Left cardiac atrium (tissue), 4 donors: ENCODE measurements at places on chromosomes 3 and 15.

- no peak for DNase-seq
Observed at GRCh38 chr3:117814975-117815374, 1105.4 kb downstream of the TUSC7 start.

DNA sequence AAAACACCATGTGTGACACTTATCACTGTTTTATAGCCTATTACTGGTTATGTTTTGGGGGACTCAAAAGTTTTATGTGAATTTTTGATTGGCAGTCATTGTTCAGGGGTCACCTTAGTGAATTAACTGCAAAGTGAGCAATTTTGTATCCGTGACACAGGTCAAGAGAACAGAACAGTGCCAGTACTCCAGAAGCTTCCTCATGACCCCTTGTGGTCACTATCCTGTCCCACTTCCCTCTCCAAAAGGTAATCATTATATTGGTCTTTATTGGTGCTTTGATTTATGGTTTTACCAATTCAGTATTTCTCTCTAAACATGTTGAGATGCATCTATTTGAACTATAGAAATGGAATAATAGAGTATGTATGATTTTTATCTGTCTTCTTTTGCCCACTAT lies 107.1 kb downstream of the STT3B start:
- DNase-seq = no peak

GRCh38 chr3:134068429-134068828 lies 38.7 kb upstream of the SLCO2A1 start:
- no peak for DNase-seq

GRCh38 chr3:36969085-36969484 lies 23.8 kb downstream of the EPM2AIP1 start:
- no peak for DNase-seq

DNA sequence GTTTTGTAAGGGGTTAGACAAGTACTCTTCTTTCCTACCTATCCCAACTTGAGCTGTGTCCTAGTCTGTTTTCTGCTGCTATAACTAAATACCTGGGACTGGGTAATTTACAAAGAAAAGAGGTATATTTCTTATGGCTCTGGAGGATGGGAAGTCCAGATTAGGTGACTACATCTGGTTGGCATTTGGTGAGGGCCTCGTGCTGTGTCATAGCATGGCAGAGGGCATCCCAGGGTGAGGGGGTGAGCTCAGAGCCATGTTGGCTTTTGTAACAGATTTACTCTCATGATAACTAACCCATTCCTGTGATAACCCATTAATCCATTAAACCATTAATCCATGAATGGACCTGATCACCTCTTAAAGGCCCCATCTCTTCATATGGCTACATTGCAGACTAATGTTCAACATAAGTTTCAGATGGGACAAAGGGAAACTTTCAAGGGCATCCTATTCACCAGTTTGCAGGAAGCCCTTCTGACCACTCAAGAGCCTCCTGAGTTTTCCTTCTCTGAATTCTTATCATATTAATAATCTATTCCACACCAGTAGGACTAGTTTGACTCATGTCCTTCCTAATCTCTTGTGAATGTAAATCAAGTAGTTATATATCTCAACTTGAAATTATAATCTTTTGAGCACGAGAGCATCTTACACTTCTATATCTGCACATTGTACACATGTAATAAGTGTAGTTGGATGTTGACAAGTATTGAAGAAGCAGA lies 185.7 kb upstream of the ZPLD1 start:
- no peak for DNase-seq

DNA sequence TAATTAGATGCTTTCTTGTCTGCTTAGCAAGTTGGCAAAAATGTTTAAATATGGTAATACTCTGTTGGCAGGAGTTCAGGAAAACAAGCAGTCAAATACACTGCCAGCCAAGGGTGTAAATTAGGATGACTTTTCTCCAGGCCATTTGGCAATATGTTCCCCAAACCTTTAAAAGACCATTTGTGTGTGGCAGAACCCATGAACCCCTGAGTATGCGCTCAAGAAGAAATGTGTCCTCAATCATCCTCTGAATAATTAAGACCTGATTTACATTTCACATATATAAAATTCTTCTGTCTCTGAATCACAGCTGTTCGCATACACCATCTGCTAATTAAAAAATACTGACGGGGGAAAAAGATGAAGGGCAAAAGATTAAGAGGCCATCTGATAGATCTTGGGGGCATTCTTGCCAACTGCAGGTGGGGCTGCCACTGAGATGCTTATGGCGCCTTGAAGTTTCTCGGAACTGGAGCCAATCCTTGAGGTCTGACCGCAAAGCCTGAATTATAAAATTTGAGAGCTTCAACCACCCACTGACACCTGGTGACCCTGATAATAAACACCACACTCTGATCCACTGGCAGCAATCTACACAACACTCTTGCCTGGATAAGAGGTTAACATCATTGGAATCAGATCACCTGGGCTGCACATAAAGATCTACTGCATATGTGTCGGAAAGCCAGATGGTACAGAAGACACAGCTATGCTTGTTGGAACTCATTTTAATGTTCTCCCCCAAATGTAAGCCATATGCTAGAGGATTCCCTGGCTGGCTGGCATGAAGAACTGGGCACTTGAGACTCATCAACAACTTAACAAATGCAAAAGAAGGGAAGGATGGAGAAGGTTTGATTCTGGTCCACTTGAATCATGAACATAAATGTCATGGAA lies 190.6 kb downstream of the OSBPL10 start:
- no peak for DNase-seq

DNA sequence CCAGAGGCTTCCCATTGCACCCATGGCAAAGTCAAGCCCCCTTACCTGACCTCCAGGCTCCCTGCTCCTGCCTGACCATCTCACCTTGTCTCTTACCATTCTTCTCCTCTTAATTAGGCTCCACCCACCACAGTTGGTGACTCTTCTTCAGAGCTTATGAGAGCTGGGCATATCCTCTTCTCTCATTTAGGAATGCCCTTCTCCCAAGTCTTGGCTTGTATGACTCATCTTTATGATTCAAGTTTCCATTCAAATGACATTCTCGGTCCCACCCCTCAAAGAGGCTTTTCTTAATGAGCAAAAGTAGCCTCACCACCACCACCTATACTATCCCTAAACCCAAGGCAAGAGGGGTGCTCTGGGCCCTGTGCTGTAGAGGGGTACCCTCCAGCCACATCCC lies 55.3 kb upstream of the NUDT16 start:
- no peak for DNase-seq

GRCh38 chr3:125477701-125478100 lies 42.3 kb downstream of the SNX4 start:
- no peak for DNase-seq

DNA sequence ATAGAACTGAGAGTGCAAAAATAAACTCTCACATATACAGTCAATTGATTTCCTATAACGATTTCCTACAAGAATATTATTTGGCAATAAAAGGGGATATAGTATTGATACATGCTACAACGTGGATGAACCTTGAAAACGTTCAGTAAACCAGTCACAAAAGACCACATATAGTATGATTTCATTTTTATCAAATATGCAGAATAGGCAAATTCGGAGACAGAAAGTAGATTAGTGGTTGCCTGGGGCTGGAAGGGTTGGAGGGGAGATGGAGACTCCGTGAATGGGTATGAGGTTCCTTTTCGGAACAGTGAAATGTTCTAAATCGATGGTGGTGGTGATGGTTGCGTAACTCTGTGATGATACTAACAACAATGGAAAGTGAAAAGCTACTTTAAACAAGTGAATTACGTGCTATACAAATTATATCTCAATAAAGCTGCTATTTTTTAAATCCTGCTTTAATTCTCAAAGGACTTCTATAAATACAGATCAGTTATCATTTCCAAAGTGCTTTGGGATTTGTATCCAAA lies 6.0 kb downstream of the APOD start:
- no peak for DNase-seq

DNA sequence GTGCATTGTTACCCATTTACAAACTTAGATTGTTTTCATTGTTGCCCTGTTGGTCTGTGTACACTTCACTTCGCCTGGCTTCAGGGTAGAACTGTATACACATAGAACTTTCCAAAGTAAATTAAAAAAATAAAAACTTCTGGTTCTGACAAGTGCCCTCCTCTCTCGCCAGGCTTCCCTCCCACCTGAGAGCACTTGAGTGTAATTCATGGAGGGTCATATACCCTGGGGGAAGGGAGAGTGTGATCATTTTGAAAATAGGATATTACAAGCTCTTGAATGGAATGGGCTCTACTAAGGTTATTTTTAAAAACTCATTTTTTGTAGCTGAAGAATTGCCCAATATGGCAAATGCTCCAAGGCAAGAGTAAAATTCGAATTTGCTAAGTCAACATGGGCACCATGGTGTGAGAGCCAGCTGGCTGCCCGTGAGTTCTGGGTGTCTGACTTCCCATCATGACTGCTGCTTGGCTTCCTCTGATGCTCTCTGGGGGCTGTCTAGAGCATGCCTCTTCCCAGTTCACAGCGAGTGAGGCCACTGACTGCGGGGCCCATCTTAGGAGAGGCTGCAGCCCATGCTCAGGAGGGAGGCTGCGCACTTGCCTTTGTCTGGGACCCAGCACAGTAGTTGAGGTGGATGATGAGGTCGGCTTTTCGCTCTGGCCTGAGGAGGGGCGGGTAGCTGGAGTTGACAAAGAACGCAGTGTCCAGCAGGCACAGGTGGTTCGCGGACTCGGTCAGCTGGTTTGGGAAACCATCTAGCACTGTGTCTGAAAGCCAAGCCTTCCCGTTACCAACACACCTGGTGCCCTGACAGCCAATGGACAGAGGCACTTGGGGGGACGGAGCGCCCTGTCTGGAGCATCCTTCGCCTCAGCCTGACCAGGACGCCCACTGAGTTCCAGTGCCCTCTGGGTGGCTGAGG lies 13.1 kb upstream of the EHD4 start:
- DNase-seq = no peak

GRCh38 chr3:106345353-106346027 lies 476.7 kb upstream of the CBLB start:
- DNase-seq = no peak
